ENCODE measurements at places on chromosomes 2 and 18.

- DNase-seq, result no peak
Observed at GRCh38 chr2:118752762-118753429, 94.6 kb downstream of the EN1 start.

DNA sequence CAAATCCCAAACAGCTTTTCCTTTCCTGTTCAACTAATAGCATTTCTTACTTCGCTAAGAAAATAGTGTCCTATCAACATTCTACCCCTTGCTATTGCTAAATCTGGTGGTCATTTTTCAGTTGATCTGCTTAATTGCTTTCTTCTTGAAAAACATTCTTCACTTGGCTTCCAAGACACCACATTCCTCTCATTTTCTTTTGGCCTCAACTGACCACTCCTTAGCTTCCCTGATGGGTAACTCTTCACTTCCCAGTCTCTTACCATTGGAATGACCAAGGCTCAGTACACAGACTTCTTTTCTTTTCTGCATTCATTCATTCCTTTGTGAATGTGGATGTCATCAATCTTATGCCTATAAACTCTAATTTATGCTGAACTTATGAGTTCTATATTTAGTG, 230.8 kb upstream of the CDH2 start:
- no peak for DNase-seq

DNA sequence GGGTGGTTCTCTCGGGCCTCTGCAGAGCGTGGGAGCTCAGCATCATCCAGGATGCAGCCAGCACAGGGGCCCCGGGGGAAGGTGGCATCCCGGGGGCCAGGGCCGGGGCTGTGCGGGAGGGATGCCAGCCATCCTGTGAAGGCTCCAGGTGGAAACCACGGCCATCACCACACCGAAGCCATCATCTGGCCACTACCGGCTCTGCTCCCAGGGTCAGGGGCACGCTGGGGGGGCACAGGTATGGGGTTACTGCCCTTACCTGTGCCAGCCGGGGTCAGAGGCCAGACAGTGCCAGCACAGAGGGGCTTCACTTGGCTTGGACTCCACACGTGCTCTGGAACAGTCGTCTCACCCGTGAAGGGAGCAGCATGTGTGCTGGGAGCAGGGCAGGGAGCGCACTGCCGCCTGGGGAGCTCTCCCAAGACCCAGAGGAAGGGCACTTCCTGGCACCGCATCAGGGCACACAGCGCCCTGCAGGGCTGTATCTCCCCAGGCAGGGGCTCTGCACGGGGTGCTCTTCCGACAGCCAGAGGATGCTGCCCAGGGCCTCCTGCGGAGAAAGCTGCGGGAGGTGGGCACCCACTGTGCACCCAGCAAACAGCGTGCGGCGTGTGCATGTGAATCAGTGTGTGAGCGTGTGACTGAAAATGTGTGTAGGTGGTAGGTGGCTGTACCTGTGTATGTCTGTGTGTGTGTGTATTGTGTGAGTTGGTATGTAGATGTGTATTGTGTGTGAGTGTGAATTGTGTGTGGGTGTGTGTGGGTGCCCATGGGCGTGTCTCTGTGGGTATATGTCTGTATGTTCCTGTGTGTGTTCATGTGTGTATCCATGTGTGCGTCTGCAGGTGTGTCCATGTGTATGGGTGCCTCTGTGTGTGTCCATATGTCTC, 75.0 kb downstream of the PTGR3 start:
- no peak for DNase-seq

DNA sequence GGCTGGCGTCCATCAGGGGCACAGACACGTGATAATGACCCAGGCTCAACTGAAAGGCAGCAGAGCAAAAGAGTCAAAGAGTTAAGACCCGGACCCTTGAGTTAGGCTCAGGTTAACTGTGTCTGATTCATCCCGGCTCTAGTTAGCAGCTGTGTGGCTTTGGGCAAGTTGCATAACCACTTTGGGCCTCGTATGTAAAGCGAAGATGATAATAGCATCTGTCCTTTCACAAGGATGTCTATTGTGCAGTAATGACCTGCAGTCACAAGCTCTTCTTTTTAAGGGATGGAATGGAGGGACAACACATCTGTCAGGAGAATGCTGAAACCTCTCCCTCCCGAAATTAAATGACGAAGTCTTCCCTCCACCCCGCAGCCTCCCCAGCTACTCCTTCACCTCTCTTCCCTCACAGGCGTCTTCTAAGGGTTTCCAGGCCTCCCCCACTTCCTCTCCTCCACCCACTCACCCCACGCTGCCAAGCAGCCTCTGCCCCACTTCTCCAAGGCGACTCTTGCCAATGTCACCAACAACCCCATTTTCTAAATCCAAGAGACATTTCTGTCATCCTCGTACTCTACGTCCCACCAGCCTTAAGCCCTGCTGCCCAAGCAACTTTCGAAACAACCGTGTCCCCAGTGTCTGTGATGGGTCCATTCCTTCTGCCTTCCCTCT, 135.1 kb upstream of the ID2 start:
- DNase-seq, result no peak

GRCh38 chr2:166881177-166881576, 7.1 kb upstream of the XIRP2 start:
- no peak for DNase-seq

GRCh38 chr18:21314724-21315123, 72.7 kb downstream of the GREB1L start:
- no peak for DNase-seq

DNA sequence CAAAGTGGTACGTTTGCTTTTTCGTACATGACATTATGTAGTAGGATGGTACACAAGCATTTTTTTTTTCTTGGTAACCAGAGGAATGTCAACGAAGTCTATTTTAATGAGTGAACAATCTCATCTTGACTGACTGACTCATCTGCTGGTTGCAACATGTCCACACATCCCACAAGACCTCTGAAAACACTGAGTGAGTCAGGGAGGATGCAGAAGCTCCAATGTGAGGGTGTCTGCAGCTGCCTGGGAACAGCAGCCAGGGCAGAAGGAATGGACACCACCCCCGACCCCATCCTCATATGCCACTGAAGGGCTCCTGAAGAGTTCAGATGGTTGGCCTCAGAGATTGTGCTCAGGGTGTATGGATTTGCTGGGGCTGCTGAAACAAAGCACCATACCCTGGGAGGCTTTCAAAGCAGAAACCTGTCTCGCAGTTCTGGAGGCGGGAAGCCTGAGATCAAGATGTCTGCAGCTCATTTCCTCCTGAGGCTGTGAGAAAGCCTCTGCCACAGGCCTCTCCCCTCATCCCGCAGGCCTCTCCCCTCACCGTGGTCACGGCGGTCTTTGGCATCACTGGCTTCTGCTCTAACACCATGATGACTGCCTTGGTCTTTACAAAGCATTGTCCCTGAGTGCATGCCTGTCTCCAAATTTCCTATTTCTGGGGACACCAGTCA, 124.6 kb downstream of the LRATD1 start:
- DNase-seq, result no peak

- DNase-seq, result no peak
Observed at GRCh38 chr2:16171425-16171920, 231.1 kb downstream of the MYCN start.

DNA sequence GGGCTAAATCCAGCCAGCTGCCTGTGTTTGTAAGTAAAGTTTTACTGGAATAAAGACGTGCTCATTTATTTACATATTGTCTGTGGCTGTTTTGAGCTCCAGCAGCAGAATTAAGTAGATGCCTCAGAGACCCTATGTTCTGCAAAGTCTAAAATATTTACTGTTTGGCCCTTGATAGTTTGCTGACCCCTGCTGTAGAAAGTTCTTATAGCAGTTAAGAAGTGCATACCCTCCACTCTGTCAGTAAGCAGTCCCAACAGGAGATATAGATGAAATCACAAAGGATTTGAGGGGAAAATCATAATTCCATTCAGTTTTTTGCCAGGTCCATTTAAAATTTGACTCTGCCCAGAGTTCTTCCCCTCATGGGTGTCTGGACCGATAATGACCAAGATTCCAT, 50.1 kb upstream of the ITM2C start:
- DNase-seq, result no peak

- no peak for DNase-seq
Observed at GRCh38 chr2:28664120-28664842, 87.3 kb upstream of the PPP1CB start.

- no peak for DNase-seq
Observed at GRCh38 chr18:48889981-48890762, 60.6 kb downstream of the SMAD7 start.

DNA sequence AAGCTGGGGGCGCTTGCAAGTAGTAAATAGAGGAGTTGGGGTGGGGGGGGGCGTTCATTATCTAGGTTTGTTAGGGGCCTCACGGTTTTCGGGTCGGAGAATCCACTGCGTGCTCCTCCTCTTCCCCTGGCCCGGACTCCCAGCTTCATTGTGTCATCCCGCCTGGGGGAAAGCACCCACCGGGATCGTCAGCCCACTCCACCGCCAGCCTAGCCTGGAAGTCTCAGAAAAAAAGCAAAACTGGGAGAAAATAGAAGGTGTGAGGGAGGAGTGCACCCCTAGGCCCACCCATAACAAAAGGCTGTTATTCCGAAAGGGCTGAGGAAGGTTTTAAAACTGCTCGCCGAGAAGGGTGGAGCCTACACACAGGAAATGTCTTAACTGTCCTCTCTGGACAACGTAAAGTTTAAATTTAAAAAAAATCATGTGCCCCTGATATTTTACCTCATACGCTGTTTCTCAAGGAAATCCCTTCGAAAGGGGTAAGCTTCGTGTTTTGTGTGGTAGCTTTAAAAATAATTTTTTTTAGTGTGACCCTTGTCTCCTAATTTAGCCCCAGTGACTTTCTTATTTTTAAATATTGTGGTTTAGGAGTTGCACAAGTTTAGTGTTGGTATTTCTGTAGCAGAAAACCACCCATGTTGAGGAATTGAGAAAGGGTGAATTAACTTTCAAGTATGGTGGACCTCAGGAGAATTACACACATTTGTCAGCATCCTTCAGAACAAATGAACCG, 104.2 kb downstream of the SPTBN1 start:
- no peak for DNase-seq

DNA sequence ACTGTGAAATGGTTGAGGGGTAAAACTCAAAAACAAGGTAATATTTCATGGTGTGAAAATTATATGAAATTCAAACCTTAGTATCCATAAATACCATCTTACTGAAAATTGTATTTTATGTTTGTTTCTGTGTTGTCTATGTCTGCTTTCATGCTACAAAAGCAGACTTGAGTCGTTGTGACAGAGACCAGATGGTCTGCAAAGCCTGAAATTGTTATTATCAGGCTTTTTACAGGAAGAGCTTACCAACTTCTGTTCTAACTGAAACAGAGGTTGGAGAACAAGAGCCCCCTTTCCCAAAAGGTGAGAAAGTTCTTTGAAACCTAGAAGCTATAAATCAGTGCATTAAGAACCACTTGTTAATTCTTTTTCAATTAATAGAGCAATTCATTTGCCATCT, 110.0 kb downstream of the COL4A4 start:
- DNase-seq, result no peak

DNA sequence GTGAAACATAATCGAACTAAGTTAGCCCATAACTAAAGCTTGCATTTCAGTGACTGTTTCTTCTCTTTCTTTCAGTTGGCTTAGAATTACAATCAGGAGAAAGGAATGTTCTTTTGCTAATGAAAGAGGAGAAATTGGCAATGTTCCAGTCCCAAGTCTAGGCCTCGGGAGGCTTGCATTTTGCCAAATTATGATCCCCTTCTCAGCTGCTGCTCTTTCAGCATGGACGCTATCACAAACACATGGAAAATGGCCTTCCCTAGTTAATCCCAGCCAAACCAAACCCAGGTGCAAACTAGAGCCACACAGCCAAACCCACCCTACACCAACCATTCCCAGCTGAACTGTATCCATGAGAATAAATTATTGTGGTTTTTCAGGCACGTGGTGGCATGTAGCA, 605.2 kb upstream of the LRRTM4 start:
- no peak for DNase-seq

DNA sequence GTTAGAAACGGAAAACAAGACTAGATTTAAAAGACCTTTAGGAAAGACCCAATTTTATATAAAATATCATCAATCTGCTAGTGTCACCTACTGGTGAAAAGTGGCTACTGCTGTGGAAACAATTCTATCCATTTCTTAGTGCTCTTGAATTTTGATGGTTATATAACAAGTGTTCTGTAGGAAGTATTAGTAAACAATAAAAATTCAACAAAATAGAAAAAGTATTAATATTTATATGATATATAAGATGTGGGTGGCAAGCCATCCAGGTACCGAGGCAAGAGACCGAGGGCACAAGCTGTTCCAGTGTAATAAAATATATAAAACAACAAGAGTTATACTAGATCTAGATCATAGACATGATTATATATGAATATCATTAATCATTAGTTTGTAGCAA, 6.2 kb upstream of the TMEM87B start:
- DNase-seq, result peak; percentile 14

DNA sequence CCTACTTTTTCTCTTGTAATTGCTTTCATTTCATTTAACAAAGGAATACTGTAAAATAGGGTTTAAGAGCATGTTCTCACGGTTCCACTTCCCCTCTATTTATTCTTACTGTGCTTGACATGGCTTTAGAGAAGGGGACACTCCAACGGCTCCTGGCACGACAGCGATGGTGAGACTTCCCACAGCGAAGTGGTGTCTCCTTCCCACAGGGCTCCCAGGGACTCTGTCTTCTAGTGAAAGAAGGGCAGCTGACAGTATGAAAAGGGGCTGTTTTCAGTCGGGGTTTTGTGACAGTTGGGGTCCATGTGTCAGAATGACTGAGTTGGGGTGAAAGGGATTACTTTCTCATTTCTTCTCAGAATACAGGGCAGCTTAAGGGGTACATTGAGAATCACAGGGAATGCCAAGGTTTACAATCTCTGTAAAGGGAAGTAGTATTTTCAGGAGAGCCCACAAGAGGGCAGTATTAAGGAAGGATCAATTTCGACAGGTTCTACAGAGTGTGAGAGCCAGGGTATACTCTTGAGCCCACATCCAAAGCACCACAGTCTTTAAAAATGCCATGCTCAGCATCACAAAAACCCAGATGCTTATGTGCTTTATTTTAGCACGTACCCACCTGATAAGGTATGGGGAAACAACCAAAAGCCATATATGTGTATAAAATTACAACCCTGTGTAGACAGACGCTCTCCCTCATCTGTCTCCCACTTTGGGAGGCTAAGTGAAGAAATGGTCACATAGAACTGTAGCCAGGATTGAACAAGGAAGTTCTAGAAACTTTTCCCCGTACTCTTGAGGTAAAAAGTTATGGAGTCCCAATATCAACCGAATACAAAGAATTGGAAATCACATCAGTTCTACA, 31.3 kb upstream of the RAPGEF4 start:
- no peak for DNase-seq

DNA sequence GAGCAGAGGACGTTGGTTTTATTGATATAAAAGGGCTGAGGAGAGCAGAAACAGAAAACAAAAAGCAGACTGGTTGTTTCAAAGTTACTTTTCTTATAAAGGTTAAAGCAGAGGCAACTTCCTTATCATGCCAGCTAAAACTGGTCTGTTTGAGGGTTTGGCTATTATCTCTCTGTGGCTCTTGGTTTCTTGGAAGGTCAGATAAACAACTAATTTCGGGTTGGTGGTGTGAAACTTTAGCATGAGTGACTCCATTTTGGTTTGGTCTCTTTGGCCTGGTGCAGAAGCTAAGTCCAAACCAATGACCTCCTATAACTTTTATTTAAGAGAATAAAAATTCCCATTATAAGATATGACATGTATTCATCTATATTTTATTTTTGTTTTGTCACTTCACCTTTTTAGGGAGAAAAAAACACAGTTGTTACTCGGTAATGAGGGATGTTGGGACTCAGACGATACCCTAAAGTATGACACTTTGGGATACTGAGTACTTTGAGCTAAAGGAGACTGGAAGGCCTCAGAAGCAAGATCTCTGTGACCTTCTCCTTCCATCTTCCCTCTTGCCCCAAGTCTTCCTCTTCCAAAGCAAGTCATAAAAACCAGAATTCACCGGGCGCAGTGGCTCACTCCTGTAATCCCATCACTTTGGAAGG, 23.3 kb downstream of the TNFAIP6 start:
- no peak for DNase-seq

Measured in T follicular helper cell (primary cell).